ENCODE measurements at places on chromosomes 5 and 9.

- no peak for DNase-seq
Observed at GRCh38 chr9:118644066-118644465, 725.2 kb downstream of the BRINP1 start.

GRCh38 chr5:21121213-21121612 is 1133.2 kb upstream of the CDH18 start:
- DNase-seq: no peak

DNA sequence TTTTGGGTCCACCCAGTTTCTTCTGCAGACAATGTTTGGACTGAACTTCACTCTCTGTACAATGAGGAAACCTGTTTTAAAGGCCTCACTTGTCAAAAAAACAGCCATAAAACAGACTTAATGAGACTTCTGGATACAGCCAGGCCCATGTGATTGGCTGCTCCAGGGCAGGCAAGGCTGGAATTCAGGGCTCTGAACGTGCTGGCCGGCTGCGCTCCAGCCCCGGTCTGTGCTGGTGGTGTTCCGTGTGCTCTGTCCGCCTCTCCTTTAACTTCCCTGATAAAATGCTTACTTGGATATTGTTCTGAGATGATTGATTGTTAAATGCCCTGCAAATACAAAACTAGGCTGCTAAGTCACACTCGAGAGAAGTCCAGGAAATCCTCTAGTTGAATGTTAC is 131.2 kb upstream of the KLF4 start:
- DNase-seq: no peak

GRCh38 chr5:177231479-177232250 is 71.9 kb downstream of the RAB24 start:
- DNase-seq: no peak

DNA sequence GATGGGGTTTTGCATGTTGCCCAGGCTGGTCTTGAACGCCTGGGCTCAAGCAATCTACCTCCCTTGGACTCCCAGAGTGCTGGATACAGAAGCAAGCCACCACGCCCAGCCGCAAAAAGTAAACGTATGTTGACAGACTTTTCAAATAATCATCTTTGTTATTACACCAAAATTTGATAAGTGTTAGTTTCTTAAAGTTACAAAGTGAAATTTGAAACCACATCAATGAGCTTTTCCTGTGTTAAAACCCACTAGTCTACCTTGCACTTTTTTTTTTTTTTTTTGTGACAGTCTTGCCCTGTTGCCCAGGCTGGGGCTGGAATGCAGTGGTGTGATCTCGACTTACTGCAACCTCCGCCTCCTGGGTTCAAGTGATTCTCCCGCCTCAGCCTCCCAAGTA is 29.9 kb downstream of the SPACA9 start:
- no peak for DNase-seq

DNA sequence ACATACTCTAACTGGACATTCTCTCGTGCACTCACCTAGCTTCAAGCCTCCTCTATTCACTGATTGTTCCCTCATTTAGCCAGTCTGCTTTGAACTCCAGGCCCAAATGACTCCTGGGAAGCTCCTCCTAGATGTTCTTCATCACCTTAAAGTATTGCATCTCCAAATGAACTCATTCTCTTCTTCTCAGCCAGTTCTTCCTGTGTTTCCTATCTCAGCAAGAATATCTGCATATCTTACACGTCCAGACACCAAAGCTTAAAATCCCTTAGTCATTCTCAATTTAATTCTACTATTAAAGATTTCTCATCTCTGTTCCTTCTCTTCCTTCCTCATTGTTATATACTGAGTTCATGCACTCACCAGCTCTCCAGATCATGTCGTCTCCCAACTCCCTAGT is 118.6 kb upstream of the DAB2 start:
- DNase-seq: no peak

DNA sequence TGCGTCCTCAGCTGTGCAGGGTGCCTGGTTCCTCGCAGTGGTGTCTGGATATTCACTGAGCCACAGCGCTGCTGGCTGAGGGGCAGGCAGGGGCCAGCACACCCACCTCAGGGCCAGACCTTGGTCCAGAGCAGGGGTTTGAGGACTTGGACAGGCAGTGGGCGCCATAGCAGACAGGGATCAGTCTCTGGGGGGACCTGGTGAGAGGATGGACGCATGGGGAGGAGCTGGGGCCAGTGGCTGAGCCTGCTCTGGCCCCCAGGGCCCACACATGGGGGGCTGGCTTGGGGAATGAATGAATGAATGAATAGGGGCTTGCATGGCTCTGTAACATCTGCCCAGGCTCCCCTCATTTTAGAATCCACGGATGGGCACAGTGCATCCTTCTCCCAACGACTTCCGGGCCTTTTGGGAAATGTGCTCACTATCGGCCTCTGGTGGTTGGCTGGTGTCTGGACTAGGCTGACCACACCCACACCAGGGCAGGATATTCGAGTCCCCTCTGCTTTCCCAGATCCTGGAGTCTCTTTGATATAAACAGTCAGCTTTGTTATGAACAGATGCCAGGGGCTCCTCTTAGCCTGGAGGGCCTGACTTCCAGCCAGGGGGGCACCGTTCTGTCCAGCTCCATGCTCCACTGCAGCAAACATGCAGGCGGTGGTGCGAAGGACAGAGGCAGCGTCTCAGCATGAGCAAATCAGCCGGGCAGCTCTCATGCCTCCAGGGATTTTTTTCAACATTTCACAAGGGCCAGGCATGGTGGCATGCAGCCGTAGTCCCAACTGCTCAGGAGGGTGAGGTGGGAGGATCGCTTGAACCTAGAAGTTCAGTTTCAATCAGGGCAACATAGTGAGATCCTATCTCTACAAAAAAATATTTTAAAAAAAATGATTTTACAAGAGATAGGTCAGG is 62.6 kb downstream of the NEK6 start:
- DNase-seq: no peak

DNA sequence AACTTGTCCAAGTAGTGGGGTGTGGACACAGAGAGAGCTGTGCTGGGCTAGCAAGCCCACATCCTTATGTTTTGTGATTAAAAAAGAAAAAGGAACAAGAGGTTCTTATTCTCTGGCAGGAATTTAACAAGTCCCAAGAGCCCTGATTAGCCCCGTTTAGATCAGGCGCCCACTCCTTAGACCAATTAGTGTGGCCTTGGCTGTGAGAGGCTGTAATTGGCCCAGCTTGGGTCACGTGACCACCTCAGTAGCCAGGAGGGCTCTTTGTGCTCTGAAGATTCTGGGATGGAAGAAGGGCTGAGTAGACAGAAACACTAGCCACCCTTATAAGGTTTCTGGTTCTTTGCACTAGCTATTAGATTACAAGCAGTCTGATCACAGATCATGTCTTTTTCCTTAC is 31.1 kb downstream of the GCNT4 start:
- DNase-seq: no peak

DNA sequence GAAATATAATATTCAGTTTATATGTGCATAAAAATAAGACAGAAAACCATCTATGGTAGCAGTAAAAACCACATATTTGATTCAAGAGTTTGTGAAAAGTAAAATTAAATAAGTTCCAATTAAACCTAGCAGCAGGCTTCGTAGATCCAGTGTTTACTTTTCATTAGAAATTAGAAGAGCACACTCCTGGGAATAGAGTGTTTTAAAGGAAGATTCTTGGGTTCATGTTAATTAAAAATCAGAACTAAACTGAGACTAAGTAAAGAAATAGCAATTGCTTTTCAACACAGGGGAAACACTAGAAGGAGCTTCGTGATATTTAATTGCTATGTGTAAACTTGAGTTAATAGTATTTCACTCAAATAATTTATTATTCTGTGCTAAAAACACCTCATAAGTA is 1097.8 kb upstream of the CDH18 start:
- DNase-seq: no peak

DNA sequence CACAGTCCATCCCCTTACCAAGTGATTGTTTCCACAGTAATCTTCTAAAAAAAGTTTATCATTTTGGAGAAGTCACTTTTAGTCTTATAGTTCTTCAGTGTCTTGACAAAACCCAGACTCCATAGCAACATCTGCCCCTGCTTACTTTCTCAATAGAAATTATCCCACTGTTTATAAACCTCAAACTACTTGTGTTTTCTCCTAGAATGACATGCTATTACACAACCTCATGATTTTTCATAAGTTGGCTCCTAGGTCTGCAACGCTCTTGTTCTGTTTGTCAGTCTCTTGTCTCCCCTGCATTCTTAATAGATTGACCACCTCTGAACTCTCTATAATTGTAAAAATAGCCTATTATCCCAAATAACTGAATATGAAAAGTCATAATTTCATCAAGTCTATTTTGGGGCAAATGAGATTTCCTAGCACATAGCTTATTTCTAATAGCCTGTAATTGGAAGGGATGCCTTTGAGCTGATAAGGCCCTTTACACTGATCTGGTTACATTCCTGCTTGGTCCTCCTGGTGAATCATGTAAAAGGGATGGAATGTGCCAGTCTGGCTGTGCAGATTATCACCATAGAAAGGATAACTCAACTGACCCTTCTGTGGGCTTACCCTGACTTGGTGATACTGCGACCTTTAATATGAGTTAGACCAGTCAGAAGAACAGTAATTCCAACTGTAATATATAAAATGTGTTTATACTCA is 69.6 kb downstream of the CHSY3 start:
- no peak for DNase-seq

GRCh38 chr9:38432922-38433510 is 8.8 kb upstream of the IGFBPL1 start:
- DNase-seq: peak; percentile 30

DNA sequence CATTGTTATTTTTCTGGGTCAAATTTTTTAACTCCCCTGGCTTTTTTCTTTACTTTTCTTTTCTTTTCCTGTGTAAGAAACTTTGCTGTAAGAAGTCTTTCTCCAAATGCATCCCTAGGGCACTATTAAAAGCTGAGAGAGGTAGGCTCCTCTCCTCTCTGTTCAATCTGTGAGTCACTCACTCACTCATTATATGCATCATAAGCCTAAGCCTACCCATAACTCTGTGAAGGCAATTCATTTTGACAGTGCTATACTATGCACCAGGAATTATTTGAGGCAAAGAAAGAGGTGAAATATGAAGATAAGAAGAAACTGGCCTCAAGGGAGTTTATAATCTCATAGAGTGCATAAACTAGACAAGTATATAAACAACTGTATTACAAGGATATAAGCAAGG is 67.9 kb upstream of the PRR16 start:
- DNase-seq: no peak

DNA sequence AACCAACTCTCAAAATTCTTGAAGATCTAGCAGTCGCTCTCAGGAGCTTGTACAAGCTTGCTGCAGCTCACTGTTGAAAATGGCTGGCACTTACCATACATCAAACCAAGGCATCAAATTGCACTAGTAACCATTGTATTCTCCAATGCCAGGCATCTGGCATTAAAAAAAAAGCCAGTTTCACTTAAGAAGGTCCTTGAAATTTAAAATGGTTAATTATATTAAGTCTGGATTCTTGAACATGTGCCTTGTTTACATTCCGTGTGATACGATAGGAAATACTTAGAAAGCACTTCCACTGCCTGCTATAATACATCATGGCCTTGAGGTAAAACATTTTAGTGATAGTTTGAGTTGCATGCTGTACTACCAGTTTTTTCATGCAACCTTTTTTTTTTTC is 300.7 kb downstream of the KDM4C start:
- no peak for DNase-seq

- DNase-seq: no peak
Observed at GRCh38 chr5:4817767-4818166, 322.4 kb upstream of the ADAMTS16 start.

DNA sequence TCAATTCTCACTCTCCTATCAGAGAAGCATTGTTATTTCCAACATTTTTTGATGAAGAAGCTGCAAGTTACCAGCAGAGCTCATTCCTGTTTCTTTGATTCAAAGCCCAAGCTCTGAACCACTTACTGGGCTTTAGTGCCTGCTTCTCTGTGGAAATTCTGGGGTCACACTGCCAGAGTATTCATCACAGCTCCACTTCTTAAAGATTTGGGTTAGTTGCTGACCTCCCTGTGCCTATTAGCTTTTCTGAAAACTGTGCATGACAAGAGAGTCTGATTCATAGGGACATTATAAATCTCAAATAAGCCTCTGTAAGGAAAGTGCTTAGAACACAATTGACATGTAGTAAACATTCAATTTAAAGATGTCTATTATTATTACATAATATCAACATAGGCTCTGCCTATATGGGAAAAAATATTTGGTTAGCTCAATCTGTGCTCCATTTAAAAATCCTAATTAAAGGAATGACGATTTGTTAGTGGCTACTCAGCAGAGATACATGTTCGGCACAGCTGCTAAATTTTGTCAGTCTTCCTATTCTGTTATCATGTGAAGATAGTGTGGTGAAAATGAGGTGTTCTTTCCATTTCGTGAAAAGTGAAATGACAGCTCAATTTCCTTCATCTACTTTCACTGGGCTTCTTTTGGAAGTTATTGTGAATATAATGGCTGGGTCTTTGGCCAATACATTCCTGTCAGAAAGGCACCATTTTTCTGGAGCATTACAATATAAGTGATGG is 293.0 kb downstream of the KCTD16 start:
- DNase-seq: no peak

GRCh38 chr9:133534346-133535291 is at the start of gene ADAMTSL2:
Gene ADAMTSL2, plus strand, starts transcription at chr9:133534704. Its CDS starts 2,009 bp downstream, at chr9:133536713.
- DNase-seq: peak; percentile 54

- no peak for DNase-seq
Observed at GRCh38 chr5:172988276-172988675, 4.7 kb downstream of the ATP6V0E1 start.

GRCh38 chr5:14816999-14817761 is 54.4 kb downstream of the ANKH start:
- DNase-seq: no peak

GRCh38 chr9:10999646-11000045 is 386.8 kb upstream of the PTPRD start:
- no peak for DNase-seq

DNA sequence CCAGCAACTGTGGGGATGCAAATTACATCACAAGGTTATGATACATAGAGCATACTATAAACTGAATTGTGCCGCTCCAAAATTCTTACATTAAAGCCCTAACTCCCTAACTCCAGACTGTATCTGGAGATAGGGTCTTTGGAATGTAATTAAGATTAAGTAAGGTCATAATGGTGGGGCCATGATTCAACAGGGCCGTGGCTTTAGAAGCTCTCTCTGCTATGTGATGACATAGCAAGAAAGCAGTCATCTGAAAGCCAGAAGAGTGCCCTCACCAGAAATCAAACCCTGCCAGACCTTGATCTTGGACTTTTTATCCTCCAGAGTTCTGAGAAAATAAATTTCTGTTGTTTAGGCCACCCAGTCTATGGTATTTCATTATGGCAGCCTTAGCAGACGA is 123.9 kb downstream of the FBXL17 start:
- DNase-seq: no peak

DNA sequence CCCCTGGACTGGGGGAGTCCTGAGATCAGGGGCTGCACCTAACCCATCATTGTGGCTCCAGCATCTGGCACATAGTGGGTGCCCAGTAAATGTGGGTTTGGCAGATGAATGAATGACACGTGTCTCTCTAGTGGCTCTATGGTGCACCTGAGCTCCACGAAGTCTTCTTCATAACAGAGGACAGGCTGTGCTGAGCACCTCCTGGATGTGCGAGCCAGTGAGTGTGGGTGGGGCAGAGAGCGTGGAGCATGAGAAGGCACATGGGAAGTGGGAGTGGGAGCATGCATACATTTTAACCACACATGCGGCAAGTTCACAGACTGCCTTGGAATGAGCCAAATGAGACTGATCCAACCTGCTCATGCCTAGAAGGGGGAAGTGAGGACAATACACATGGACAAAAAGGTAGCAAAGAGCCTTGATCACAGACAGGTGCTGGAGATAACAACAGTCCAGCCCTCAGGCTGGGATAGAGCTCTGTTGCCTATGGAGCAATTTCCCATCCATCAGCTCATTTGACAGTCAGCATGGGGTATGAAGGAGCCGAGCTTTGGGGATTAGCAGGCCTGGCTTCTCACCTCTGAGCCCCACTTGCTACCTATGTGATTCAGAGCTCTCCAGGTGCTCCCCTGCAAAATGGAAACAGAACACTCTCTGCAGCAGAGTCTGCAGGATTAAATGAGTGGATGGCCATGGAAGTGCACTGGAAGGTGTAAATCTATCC is 76.2 kb upstream of the TBC1D2 start:
- no peak for DNase-seq

Data from muscle of back (tissue), 13 donors.